ENCODE measurements at places on chromosomes 1 and 21.

DNA sequence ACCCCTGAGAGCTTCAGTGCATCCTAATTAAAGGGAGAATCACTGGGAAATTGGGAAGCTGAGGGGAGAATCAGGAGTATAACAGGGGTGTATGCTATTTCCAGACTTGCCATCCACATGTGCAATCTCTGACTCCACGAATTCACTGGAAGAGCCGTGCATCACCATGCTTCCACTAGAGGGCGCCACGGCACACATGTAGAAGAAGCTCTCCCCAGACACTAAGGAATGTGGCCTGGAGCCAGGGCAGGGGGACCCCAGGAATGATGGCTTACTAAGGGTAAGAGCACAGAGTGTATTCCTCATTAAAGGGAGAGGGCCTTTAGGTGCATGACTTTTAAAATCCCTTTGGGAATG lies 81.5 kb downstream of the ABCA4 start:
- DNase-seq = peak; percentile 83

GRCh38 chr1:201505503-201505890 lies 1.4 kb downstream of the CSRP1 start:
- DNase-seq = no peak

- no peak for DNase-seq
Measured at GRCh38 chr1:202698276-202698675, 12.0 kb downstream of the SYT2 start.

DNA sequence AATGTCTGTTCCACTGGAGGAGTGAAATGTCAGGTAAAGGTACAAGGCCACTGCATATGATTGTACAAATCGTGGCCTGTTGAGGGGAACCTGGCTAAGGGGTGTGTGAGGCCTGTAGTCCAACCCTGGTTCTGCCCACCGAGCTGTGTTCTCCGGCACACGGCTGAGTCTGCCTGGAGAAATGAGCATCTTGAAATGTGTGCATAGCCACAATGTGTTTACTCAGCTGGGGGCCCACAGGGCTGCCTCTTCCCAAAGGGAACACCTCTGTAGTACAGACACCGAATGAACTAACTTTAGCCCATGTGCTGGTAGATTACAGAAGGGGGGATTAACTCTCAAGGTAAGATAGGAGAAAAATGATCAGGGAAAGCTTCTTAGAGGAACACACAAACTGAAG lies 30.2 kb downstream of the AK4 start:
- no peak for DNase-seq

GRCh38 chr1:174408146-174408545 lies 39.6 kb upstream of the GPR52 start:
- no peak for DNase-seq

- no peak for DNase-seq
Measured at GRCh38 chr1:52834798-52835197, 7.8 kb upstream of the ZYG11A start.

DNA sequence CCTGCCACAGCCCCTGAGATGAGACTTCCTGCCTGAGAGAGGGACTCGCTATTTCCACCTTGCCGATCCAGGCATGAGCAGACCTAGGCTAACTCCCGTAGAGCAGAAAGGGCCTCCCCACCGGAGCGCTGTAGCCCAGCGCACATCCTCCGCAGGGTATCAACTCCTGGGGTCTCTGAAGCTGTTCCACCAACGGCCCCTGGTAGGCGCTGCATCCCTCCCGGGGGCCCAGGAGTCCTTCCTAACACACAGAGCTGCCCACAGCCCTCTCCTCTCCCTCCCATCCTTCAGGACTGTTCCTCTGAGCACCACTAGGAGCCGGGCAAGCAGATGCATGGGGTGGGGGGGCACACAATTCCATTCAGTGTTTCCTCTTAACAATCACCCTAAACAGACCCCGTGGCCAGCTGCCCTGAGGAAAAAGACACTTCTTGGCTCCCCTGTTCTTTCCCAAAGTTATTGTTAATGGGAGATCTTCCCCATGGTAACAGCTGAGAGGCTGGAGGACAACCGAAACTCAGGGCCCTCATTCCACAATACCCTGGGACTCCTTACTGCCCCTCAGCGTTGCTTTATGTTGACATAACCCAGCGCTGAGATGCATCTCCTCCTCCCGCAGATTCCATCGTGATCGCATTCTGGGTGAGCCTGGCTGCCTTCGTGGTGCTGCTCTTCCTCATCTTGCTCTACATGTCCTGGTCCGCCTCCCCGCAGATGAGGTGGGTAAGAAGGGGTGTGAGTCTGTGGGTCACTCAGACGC lies 7.5 kb downstream of the MRAP start:
- no peak for DNase-seq

GRCh38 chr1:217431395-217431794 lies 199.5 kb downstream of the GPATCH2 start:
- DNase-seq = no peak

DNA sequence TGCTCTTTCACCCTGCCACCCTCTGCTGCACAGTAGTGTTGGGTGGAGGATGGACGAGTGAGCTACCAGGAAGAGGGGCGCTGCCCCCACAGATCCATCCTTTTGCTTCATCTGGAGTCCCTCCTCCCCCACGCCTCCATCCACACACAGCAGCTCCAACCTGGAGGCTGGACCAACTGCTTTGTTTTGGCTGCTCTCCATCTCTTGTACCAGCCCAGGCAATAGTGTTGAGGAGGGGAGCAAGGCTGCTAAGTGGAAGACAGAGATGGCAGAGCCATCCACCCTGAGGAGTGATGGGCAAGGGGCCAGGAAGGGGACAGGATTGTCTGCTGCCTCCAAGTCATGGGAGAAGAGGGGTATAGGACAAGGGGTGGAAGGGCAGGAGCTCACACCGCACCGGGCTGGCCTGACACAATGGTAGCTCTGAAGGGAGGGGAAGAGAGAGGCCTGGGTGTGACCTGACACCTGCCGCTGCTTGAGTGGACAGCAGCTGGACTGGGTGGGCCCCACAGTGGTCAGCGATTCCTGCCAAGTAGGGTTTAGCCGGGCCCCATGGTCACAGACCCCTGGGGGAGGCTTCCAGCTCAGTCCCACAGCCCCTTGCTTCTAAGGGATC lies 8.5 kb downstream of the CHRNB2 start:
- no peak for DNase-seq

- no peak for DNase-seq
Measured at GRCh38 chr21:28485301-28486022, 507.2 kb downstream of the LTN1 start.

DNA sequence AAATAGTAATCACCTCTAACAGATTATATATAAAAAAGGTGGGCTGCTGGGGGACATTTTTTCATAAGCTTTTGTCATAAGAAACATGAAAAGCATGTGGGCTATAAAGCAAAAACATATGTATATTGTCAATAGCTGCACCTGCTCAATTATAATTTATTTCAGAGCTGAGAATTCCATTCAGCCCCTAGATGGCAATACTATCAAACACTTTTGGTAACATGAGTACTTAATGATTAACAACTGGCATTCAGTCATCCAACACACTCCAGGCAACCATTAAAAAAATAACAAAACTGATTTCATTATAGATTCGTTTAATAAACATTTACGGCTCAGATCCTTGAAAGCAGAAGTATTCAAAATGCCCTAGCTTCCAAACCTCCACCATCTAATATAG lies 115.1 kb downstream of the KCTD3 start:
- DNase-seq = no peak
